ENCODE measurements at places on chromosomes 3 and 15.

GRCh38 chr15:38059665-38060064 is 125.2 kb downstream of the TMCO5A start:
- no peak for DNase-seq

- peak; percentile 84 for DNase-seq
These were observed 551 bp downstream of the DNAJC13 start for GRCh38 chr3:132417695-132418411.

DNA sequence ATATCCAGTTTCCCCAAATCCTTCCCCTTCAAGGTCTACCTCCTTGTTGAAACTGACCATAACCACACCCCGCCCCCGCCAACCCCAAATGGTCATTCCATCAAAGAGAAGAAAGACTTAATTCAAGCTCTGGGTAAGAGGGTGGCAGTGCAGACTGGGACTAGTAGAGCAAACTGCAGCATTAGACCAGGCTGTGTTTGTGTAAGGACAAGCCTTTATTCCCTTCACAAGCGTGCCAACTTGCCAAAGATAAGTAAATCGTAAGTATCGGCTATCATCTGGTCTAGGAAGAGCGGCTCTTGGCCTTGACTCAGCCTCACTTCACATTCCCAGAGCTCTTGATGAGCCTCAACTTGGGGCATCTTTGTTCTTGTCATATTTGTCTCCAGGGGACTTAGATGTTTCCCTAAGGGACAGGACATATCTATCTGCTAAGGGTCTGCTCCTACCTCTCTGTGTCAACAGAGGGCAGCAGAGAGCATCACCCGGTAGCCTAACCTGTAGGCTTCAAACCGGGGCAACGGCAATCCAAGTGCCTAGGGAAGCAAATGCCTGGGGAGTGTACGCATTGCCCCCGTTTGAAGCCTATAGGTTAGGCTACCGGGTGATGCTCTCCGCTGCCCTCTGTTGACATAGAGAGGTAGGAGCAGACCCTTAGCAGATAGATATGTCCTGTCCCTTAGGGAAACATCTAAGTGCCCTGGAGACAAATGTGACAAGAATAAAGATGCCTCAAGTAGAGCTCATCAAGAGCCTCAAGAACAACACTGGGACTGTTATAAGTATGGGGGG is 8.9 kb upstream of the MAP3K13 start:
- peak; percentile 68 for DNase-seq

DNA sequence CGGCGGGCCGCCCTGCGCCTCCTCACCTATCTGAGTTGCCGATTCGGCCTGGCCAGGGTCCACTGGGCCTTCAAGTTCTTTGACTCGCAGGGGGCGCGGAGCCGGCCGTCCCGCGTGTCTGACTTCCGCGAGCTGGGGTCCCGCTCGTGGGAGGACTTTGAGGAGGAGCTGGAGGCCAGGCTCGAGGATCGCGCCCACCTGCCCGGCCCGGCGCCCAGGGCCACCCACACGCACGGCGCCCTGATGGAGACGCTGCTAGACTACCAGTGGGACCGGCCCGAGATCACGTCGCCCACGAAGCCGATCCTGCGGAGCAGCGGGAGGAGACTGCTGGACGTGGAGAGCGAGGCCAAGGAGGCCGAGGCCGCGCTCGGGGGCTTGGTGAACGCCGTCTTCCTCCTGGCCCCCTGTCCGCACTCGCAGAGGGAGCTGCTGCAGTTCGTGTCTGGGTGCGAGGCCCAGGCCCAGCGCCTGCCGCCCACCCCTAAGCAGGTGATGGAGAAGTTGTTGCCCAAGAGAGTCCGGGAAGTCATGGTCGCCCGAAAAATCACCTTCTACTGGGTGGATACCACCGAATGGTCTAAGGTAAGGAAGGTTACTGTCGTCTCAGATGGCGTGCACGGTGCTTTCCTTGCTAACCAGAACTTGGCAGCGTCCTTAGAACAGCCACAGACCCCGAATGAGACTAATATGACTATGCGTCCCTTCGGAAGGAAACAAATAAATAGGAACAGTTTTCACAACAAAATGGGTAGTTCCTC is 567 bp downstream of the TICRR start:
- DNase-seq: peak; percentile 25

DNA sequence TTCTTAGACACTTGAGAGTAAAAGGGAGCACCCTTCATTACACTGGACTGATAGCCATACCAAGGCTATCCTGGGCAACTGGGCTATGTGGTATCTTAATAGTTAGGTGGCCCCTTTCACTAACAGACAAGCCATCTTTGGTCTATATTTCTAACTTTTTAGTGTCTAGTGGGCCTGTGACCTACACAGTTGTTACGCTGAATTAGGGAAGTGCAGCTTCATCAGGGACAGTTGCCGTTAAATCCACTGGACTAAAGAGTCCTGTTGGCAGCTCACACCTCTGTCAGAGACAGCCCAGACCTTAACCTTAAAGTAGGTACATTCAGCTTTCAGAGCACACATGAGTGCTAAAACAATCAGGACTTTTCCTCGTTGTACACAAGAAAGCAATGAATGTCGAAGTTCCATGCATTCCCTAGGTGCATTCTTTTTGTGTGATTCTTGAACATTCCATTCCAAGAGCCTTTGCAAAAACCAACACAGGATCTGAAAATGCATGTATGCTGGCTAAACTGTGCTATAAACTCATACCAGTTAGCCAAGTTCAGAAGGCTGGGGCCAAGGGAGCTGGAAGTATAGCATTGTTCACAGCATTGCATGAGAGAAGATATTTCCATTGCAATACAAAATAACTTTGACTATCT is 230.2 kb upstream of the EIF1B start:
- DNase-seq: no peak

DNA sequence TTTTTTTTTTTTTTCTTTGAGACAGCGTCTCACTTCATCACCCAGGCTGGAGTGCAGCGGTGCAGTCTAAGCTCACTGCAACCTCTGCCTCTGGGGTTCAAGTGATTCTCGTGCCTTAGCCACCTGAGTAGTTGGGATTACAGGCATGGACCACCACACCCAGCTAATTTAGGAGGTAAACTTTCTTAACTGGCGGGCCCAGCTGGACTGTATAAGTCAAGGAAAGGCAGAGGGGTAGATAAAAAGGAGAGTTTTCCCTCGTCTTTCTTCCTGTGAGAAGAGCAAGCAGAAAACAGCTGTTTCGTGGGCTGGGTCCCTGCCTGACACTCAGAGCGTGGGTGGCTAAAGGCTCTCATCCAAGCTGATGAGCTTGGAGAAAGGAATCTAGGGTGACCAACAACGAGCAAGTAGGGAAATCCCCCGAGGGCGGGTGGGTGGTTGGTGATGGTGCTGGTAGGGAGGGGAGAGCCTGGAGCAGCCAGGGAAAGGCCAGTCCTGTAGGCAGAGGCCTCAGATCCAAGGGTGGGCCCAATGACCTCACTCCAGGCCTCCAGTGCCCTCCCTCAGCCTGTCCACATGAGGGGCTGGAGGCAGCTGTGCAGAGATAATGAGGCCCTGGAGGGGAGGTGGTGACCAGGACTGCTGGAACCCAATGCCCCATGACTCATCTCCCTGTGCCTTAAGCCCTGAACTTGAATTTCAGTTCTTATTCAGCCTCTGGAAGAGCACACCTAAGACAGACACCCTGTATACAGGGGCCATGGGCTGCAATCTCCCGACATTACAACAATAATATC is 43.1 kb upstream of the LIMD1 start:
- DNase-seq: peak; percentile 69

GRCh38 chr3:177618873-177619733 is 421.8 kb upstream of the TBL1XR1 start:
- DNase-seq: peak; percentile 44

DNA sequence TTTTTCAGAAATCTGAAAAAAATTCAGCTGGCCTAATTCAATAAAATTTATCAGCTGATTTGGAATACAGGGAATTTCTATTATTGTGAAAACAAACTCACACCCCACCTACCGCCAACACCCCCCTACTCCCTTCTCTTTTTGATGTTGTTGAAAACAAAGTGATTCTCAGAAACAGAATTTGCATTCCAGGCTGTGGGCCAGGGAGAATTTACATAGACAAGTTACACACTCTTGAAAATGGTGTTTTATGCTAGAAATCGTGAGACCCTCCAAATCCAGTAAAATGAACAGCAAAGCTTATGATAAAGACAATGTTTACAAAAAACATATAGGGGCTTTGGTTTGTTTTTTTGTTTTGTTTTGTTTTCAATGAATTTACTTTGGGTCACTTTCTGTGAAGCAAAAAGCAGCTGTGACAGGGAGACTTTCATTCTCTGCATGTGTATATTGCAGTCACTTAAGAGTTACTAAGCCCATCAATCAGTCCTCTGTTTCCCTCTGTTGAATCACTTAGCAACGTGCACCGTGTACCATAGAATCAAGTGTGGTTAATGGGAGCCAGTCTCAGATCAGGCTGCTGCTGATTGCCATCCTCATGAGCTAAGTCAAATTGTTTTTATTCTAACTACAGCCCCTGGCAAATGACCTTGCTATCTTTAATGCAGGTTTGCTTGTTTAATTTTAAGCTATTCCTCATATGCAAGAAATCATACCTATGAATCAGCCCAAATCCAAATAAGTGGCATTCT is 159.8 kb downstream of the ALCAM start:
- DNase-seq: no peak

DNA sequence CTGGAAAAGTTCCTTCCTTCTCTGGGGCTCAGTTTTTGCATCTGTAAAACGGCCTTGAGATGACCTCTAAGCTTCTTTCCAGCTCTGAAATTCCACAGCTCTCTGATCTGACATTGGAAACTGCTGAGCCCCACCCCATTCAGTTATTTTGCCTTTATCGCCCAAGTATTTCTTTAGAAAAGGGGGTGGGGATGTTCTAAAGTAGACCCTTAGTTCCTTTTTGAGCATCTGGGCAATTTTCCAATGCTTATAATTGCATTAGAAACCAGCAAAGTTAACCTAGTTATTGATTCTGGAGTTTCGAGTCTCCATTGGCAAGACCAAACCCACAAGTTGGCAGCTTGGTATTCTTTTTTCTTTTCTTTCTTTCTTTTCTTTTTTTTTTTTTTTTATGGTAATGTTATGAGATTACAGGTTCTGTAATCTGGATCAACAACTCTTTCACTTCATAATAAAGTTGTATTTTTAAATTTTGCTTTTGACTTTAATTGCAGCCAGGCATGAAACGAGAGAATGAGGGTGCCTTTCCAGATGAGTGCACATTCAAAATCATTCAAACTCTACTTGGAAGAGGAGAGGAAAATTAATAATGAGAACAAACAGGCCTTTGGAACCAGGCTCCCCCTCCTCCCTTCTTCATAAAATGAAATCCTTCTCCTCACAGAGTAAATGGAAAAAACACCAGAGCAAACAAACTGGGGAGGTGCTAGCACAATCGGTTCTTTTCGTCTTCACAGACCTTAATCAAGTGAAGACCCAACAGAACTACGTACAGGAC is 76.8 kb upstream of the LRIG1 start:
- DNase-seq: no peak

DNA sequence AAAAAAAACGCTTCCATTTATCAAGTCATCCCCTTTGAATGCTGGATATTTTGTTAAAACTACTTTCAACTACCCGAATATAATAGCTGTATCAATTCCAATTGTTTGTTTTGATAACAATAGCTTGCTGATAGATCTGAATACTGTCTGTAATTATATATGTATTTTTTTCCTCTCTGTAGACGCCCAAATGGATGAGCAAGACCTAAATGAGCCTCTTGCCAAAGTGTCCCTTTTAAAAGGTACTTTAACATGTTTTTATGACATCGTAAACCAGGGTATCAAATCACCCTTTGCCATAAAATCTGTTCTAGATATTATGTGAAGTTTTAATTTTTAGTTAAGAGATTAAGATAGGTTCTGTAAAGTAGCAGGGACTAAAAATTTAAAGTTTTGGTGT is 111.5 kb upstream of the FLNB start:
- DNase-seq: no peak

Data from lung microvascular endothelial cell (primary cell).